ENCODE measurements at places on chromosomes 2 and 18. TPM values are rescaled to one million over a fixed set of nuclear protein-coding genes. Genes with fewer than 3 reads are reported as not detected.

NYAP2 gene
- total RNA-seq, result 0.15 TPM

- H3K27ac ChIP-seq, result no peak overlapping the region
- no peaks in the 10 kb centered on the region for H3K27me3 ChIP-seq
- no peak for DNase-seq
- no peak overlapping the region for H3K4me3 ChIP-seq
- peaks cover 5% of the 10 kb centered on the region for H3K4me1 ChIP-seq
- no peaks in the 10 kb centered on the region for H3K36me3 ChIP-seq
Measured at GRCh38 chr2:97952357-97952756, 43.4 kb downstream of the TMEM131 start.

GRCh38 chr18:25038261-25038660 is 313.7 kb downstream of the ZNF521 start:
- no peak for DNase-seq
- no peak overlapping the region for H3K27ac ChIP-seq
- no peaks in the 10 kb centered on the region for H3K4me1 ChIP-seq
- H3K36me3 ChIP-seq, result no peaks in the 10 kb centered on the region

GRCh38 chr2:128270672-128271596 is 47.7 kb downstream of the HS6ST1 start:
- no peaks in the 10 kb centered on the region for H3K4me1 ChIP-seq
- peak; percentile 46 for DNase-seq
- H3K27ac ChIP-seq, result no peak overlapping the region
- no peaks in the 10 kb centered on the region for H3K36me3 ChIP-seq

CYRIA gene
- 12.5 TPM for total RNA-seq

GRCh38 chr2:70003093-70003830 is 41.8 kb upstream of the ASPRV1 start:
- no peaks in the 10 kb centered on the region for H3K36me3 ChIP-seq
- no peak overlapping the region for H3K27ac ChIP-seq
- H3K4me1 ChIP-seq, result no peaks in the 10 kb centered on the region
- H3K4me3 ChIP-seq, result no peak overlapping the region
- H3K27me3 ChIP-seq, result no peaks in the 10 kb centered on the region
- DNase-seq, result no peak

- H3K27me3 ChIP-seq, result no peaks in the 10 kb centered on the region
- H3K4me1 ChIP-seq, result no peaks in the 10 kb centered on the region
- H3K36me3 ChIP-seq, result no peaks in the 10 kb centered on the region
- no peak for DNase-seq
- H3K27ac ChIP-seq, result no peak overlapping the region
Measured at GRCh38 chr18:9296233-9297006, 38.2 kb upstream of the TWSG1 start.

DIPK1C gene
- 0.16 TPM for total RNA-seq

ERFE gene
- total RNA-seq, result 0.98 TPM

DNA sequence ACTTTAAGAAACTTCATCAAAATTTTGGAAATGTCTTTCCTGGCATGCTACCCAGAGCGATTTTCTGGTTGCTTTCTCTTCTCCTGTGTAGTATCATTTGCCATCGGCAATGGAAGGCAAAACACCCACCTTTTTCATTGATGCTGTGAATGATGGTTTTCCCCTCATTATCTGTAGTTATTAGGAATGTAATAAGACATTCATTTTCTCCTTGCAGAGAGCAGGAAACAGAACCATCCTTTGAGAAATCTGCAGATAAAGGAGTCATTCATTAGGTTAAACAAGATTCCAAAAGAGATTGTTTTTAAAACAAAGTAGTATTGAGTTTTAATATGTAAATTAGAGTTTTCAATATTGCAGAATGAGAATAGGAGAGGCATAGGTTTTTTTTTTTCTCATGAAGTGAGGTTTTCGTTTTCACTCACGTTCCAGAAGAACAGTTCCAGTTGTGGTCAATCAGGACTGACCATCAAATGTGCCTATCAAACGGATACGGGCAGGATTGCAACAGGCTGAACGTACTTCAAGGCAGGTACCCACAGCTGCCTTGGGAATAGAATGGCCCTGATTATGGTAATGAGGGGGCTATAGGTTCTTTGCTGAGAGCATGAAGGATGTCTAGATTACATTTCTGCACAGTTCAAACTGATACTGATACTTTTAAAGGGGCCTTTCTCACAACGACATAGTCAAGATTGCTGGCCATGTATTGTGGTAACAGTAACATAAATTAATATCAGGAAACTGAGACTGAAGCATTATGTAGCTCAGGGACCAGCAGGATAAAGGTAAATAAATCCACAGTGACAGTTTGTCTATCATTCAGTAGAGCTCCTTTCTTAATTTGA is 49.8 kb upstream of the PLA2R1 start:
- no peaks in the 10 kb centered on the region for H3K36me3 ChIP-seq
- H3K4me3 ChIP-seq, result no peak overlapping the region
- H3K4me1 ChIP-seq, result no peaks in the 10 kb centered on the region

- no peak for DNase-seq
- H3K36me3 ChIP-seq, result no peaks in the 10 kb centered on the region
- H3K4me3 ChIP-seq, result no peak overlapping the region
- no peak overlapping the region for H3K27ac ChIP-seq
- H3K4me1 ChIP-seq, result no peaks in the 10 kb centered on the region
- no peaks in the 10 kb centered on the region for H3K27me3 ChIP-seq
Measured at GRCh38 chr2:168114040-168114439, 133.4 kb downstream of the STK39 start.

GRCh38 chr2:153027533-153027932 is 309.1 kb downstream of the ARL6IP6 start:
- no peaks in the 10 kb centered on the region for H3K27me3 ChIP-seq
- no peak for DNase-seq
- no peaks in the 10 kb centered on the region for H3K4me1 ChIP-seq
- H3K36me3 ChIP-seq, result no peaks in the 10 kb centered on the region
- H3K4me3 ChIP-seq, result no peak overlapping the region

DNA sequence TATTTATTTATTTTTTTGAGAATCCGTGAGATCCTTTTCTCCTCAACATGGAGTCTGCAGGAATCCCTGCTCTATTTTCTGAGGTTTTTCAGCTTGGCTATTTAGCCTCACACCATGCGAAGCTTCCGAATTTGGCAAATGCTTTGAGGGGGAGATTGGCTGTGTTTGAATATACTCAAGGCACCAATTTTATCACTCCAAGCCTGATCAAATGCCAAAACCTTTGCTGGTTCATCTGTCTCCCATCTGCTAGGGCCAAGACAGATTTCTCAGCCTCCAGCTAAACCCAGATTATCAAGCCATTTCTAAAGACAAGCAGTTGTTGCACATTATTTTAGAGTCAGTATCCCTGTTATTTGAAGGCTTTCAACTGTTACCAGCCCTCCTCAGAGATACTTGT is 295.7 kb downstream of the XIRP2 start:
- no peaks in the 10 kb centered on the region for H3K27me3 ChIP-seq
- no peak overlapping the region for H3K4me3 ChIP-seq
- no peak for DNase-seq
- H3K36me3 ChIP-seq, result no peaks in the 10 kb centered on the region

CRYGC gene
- not detected for total RNA-seq

DNA sequence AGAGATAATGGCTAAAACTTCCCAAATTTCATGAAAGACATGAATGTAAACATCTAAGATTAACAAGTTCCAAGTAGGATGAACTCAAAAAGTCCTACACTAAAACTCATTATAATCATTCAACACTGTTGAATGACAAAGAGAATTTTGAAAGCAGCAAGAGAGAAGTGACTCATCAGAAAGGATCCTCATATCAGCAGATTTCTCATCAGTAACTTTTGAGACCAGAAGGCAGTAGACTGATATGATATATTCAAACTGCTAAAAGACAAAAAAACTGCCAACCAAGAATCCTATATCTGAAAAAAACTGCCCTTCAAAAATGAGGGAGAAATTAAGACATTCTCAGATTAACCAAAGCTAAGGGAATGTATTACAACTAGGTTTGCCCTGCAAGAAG is 130.6 kb upstream of the OTX1 start:
- no peak for DNase-seq
- no peaks in the 10 kb centered on the region for H3K36me3 ChIP-seq
- no peak overlapping the region for H3K27ac ChIP-seq
- H3K4me3 ChIP-seq, result no peak overlapping the region

- H3K4me3 ChIP-seq, result no peak overlapping the region
- no peaks in the 10 kb centered on the region for H3K36me3 ChIP-seq
- no peaks in the 10 kb centered on the region for H3K27me3 ChIP-seq
- peak overlapping the region; percentile 44 for H3K27ac ChIP-seq
- H3K4me1 ChIP-seq, result no peaks in the 10 kb centered on the region
Measured at GRCh38 chr2:220785178-220785577, 786.9 kb downstream of the EPHA4 start.

GRCh38 chr2:158045362-158045761 is 56.3 kb upstream of the UPP2 start:
- no peak overlapping the region for H3K27ac ChIP-seq
- H3K36me3 ChIP-seq, result no peaks in the 10 kb centered on the region
- H3K4me1 ChIP-seq, result no peaks in the 10 kb centered on the region

RUFY4 gene
- total RNA-seq, result not detected

DNA sequence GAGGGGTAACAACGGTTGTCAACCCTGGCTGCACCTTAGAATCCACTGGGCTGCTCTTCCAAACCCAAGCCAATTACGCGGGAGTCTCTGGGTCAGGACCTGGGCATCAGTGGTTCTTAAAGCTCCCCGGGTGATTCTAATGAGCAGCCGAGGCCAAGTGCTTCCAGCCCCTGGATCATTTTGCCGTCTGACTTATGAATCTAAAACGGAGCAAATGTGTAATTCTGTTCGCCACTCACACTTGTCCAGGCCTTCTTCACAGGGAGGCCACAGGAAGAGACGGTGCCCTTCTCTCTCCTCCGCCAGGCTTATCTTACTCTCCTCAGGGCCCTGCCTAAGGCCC is 78.5 kb downstream of the MCFD2 start:
- no peaks in the 10 kb centered on the region for H3K4me1 ChIP-seq
- no peaks in the 10 kb centered on the region for H3K36me3 ChIP-seq
- no peak for DNase-seq

CCDC150 gene
- total RNA-seq, result 2.0 TPM

Measured in breast epithelium (tissue), 4 donors.